ENCODE measurements at places on chromosomes 7 and 10.

GRCh38 chr10:64996886-64997285, 1475.7 kb downstream of the REEP3 start:
- no peak for DNase-seq

DNA sequence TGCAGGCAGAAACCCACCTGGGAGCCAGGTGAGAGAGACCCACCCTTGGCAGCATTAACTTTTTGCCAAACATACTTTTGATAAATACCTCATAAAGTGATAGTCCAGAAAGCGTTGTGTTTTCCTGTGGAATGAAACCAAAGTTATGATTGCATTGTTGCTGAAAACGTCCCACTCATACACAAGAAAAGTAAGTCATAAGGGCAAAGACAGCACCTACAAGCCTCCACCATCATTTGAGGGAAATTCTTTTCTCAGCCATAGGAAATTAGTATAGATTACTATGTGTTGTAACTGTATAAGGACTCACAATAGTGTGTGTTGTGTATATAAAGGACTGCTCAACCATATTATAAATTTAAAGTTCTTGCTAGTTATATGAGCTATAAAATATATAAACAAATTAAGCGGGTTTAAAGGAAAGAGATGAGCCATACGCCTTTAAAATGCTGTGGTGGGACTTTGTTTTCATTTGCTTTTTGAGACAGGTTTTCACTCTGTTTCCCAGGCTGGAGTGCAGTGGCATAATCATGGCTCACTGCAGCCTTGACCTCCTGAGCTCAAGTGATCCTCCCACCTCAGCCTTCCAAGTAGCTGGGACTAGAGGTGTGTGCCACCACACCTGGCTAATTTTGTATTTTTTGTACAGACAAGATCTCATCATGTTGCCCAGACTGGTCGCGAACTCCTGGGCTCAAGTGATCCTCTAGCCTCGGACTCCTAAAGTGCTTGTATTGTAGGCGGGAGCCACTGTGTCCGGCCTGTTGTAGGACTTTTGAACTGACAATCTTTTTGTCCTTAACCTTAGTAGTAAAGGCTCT, 160.8 kb downstream of the PKD1L1 start:
- DNase-seq, result no peak

GRCh38 chr10:46318799-46319198, 32.0 kb downstream of the ANTXRL start:
- no peak for DNase-seq

DNA sequence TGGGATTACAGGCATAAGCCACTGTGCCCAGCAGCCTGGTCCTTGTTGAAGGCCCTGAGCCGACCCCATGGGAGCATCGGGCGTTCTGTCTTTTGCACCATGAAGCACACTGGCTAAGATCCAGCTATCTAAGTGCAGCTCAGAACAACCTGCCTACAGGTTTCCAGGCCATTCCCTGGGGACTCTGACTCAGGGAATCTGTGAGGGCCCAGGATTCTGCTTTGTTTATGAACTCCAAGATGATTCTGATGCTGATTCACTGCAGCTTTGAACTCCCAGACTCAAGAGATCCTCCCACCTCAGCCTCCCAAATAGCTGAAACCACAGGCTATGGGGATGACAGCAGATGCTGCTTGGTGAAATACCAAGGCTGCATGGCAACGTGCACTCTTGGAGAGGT, 30.2 kb downstream of the NPTX2 start:
- no peak for DNase-seq

GRCh38 chr7:106377847-106378361, 93.1 kb upstream of the NAMPT start:
- no peak for DNase-seq

All from T47D (cell line).